ENCODE measurements at places on chromosomes 16 and 17. TPM values are rescaled to one million over a fixed set of nuclear protein-coding genes. Genes with fewer than 3 reads are reported as not detected.

- DNase-seq: no peak
Observed at GRCh38 chr16:52618753-52619497, 72.0 kb upstream of the TOX3 start.

- DNase-seq: no peak
Observed at GRCh38 chr16:85104821-85105391, 7.4 kb downstream of the CIBAR2 start.

GRCh38 chr16:56134790-56135189, 56.5 kb upstream of the GNAO1 start:
- no peak for DNase-seq

DNA sequence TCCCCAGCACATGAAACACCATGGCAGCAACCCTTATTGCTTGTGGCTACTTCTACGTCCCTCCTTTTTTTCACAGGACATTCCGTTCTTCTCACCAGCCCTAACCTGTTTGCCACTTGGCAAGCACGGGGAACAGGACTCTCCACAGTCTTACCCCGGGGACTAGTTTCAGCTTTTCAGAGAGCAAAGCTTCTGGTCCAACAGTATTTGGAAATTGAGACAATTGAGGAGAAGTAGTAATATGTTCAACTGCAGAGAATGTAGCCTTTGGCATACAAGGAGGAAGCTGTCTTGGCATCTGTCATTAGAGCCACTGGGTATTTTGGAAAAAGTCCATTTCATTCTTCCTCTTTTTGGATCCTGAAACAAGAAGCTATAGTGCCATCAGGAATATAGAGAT, 65.7 kb downstream of the MAP2K6 start:
- DNase-seq: no peak

DNA sequence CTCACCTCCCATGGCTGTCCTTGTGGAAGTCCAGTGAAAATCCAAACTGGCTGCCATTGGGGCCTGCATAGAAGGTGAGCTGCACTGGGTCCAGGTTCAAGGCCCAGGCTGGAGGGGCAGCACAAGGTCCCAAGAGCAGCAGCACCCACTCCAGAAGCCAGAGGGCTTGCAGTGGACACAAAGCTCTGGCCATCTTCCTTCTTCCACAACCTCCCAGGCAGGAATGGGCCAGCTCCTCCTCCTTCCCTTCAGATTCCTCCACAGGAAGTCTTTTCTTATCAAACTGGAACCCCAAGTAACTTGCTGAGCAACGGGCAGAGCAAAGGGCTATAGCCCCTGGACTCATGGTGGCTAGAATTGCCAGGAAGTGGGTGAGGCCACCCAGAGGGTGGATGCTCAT, at the start of gene ITGA2B:
TSS of gene ITGA2B (minus strand) at position 369 of the 400 bp plus-strand sequence. CDS start at position 193, 176 bp downstream.
- no peak for DNase-seq

GRCh38 chr17:63555500-63556156, 5.4 kb downstream of the DCAF7 start:
- DNase-seq: no peak

- DNase-seq: no peak
Observed at GRCh38 chr16:12543700-12544476, 259.8 kb downstream of the CPPED1 start.

DNA sequence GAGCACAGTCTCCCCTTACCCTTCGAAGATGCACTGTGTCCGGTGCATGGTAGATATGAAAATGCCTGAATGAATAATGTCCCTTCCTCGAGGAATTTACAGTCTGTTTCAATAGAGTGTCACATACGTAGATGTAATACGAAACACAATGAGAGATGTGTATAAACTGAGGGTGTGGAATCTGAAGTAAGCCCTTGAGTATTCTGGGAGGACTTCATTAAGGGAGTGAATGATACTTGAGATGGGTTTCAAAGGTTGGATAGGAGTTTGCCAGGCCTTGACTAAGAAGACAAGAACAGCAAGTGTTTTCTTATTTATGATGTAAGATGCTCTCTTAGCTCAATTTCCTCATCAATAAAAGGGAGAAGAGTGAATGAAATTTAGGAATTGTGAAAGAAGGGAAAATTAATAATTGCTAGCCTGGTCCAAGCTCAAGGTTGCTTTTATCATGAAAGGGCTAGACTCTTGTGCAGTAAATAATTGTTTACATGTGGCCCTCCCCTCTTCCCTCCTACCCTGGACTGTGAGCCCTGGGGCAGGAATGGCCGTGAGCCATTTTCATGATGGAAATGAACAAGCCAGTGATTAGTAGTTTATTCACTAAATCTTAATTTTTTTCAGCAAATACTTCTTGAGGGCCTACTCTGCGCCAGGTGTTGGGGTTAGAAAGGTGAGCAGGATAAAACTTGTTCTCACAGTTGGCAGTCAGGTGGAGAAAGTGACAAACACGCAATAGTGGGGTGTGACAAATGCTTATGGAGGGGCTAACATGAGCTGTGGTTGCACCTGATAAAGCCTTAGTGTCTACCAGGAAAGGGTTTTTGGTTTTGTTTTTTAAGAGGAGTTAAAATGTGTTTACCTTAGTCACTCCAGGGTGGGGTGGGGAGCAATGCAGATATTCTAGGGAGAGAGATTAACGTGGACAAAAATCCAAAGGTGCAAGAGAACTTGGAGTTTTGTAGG, 1.6 kb downstream of the KIF22 start:
- no peak for DNase-seq

GRCh38 chr17:43846963-43847371, at the start of gene CD300LG:
CD300LG (plus strand) TSS chr17:43847176; CDS start chr17:43847217, 41 bp downstream.
- DNase-seq: no peak

DNA sequence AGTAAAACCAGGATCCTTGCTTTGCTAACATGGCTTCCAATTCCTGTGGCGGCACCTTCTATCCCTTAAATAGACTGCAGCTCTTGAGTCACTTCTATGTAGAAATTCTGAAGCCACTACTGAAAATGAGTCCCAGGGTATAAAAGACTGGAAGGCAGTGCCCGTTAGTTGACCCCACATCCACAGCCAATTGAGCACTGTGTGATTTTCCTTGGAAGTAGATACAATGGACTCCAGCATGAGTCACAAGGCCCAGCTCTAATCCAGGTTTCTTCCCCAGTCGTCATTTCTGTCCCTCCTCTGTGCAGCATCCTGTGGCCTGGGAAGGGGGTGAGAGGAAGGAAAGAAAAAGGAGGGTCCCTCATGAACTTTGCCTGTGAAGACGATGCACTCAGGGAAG, 69.5 kb downstream of the HLF start:
- no peak for DNase-seq

- no peak for DNase-seq
Observed at GRCh38 chr17:78134899-78135385, 4.4 kb downstream of the TMC8 start.

DNA sequence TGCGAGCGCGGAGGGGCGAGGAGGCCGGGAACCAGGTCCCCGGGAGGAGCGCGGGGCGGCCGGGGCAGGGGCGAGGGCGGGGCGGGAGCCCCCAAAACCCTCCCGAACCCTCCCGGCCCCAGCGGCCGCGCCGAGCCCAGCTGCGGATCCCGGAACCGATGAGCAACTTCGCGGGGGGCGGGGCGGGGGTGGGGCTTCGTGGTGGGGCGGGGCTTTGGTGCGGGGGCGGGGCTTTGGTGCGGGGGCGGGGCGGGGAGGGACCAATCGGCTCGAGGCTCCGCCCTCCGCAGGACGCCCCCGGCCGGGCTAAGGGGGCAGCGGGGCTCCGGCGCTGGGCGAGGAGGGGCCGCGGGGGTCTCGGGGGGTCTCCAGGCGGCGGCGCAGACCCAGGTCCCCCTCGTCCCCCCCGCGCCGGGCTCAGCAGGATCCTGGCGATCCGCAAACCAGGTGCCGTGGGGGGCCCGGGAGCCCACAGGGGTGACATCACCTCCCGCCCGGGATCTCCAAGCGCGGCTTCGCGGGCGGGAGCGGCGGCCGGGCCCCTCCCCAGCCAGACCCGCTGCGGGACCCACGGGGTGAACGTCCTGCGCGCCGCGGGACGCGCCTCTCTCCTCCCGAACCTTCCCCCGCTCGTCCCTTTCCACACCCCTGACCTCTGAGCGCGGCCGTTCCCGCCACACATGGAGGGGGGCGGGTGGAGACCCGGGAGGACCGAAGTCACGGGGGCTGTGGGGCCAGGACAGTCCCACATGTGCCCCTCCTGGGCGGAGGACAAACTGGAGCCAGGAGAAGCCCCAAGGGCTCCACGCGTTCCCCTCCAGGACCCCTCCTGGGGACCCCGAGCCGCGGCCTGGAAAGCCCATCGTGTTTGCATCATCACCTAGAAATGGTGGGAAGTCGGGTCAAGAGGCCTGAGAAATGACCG, at the start of gene ABR:
TSS of gene ABR (minus strand) at position 164 of the 925 bp plus-strand sequence. CDS start 254 bp downstream, outside the sequence.
- DNase-seq: no peak

- no peak for DNase-seq
Observed at GRCh38 chr17:59400858-59401257, 69.4 kb downstream of the YPEL2 start.

Gene MFAP4
- polyA plus RNA-seq: 270 TPM

Gene SSH2
- 17.1 TPM for polyA plus RNA-seq

Gene ZNF624
- 11.8 TPM for polyA plus RNA-seq

Gene ITGAX
- polyA plus RNA-seq: 0.57 TPM

Gene KRTAP2-1
- not detected for polyA plus RNA-seq

Gene SLC47A2
- 5.9 TPM for polyA plus RNA-seq

Gene CACNA1G
- 6.1 TPM for polyA plus RNA-seq

Gene KCTD19
- 1.2 TPM for polyA plus RNA-seq

Gene IL17C
- polyA plus RNA-seq: not detected

Gene TPPP3
- polyA plus RNA-seq: 62.9 TPM

All from right renal cortex interstitium (tissue), 3 donors.